Colonic mucosa (tissue), 4 donors: ENCODE measurements at places on chromosomes 5 and 9. TPM values are rescaled to one million over a fixed set of nuclear protein-coding genes. Genes with fewer than 3 reads are reported as not detected.

DNA sequence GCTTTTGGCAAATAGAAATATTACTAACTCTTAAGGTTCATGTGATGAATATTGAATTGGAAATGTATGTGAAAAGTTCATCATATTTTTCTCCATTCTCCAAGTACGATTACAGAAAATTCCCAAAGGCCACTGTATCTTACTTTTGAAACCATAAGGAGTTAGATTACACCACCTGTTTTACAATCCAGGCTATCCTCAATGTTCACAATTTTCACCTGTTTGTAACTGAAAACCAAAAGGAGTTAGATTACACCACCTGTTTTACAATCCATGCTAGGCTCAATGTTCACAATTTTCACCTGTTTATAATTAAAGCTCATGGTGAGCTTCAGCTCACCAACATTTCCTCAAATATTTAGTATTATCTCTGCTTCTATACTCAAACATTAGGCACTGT lies 188.0 kb downstream of the HCN1 start:
- no peak overlapping the region for H3K27ac ChIP-seq
- DNase-seq, result no peak
- no peaks in the 10 kb centered on the region for H3K36me3 ChIP-seq
- no peaks in the 10 kb centered on the region for H3K27me3 ChIP-seq

GRCh38 chr5:71740015-71740753 lies 21.1 kb downstream of the CARTPT start:
- H3K4me1 ChIP-seq, result peaks cover 3% of the 10 kb centered on the region
- no peaks in the 10 kb centered on the region for H3K27me3 ChIP-seq
- H3K27ac ChIP-seq, result no peak overlapping the region
- H3K36me3 ChIP-seq, result no peaks in the 10 kb centered on the region
- no peak for DNase-seq

- H3K36me3 ChIP-seq, result no peaks in the 10 kb centered on the region
- H3K27ac ChIP-seq, result peak overlapping the region; percentile 97
These were observed 571 bp downstream of the PPIC start for GRCh38 chr5:123035918-123036390.

DNA sequence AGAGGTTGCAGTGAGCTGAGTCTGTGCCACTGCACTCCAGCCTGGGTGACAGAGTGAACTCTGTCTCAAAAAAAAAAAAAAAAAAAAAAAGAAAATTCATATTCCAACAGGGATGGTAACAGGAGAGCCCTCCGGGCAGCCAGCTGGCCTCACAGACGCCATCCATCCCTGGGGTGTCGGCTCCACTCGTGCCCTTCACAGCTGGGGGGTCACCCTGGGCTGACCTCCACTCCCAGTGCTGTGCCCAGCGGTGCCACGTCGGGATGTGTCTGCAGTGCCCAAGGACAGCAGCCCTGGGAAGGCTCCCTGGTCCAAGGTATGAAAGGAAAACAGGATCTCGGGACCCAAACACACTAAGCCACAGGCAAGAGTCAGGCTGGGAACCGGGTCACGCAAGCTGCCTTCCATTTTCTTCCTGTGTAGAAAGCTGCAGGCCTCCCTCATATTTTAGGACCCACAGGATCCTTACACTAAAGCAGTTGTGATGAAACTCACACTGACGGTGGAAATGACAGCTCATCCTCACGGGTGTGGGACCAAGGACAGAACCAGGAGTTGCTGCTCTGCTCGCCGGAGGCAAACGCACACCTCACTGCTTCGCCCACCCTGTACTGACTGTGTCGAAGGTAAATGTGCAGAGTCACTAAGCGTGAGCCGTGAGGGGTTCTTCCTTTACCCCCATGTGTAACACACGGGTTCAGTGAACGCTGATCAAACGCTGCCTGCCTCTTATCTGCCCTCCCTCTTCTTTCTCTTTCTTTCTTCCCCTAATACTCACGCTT lies 5.3 kb downstream of the SLC12A7 start:
- no peak for DNase-seq
- H3K36me3 ChIP-seq, result no peaks in the 10 kb centered on the region
- peak overlapping the region; percentile 89 for H3K27ac ChIP-seq
- peaks cover 43% of the 10 kb centered on the region for H3K4me1 ChIP-seq
- H3K4me3 ChIP-seq, result no peak overlapping the region
- no peaks in the 10 kb centered on the region for H3K27me3 ChIP-seq

DNA sequence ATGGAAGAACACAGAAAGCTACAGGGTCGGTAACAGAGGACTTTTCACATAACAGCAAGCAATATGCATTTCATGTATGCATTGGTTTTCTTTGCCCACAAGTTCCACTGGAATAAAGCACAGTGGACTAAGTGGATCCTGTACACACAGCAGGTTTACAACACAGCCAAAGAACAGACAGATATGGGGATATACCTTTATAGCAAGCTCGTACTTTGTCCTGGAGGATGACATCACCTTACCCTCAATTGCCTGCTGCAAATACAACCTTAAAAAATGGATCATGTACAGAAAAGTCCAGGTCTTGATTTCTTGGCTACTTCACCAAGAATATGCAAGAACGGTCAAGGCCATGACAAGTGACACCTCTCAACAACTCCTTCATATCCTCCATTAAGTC lies 1445.5 kb downstream of the MAT2B start:
- no peak overlapping the region for H3K4me3 ChIP-seq
- H3K27ac ChIP-seq, result no peak overlapping the region
- H3K27me3 ChIP-seq, result no peaks in the 10 kb centered on the region
- H3K36me3 ChIP-seq, result no peaks in the 10 kb centered on the region
- H3K4me1 ChIP-seq, result no peaks in the 10 kb centered on the region

- H3K36me3 ChIP-seq, result no peaks in the 10 kb centered on the region
- H3K4me1 ChIP-seq, result no peaks in the 10 kb centered on the region
- H3K27me3 ChIP-seq, result no peaks in the 10 kb centered on the region
- H3K4me3 ChIP-seq, result no peak overlapping the region
- no peak overlapping the region for H3K27ac ChIP-seq
These were observed 275.5 kb upstream of the TAS2R1 start for GRCh38 chr5:9905661-9906060.

GRCh38 chr5:148776780-148777179 lies 49.6 kb upstream of the ADRB2 start:
- no peaks in the 10 kb centered on the region for H3K27me3 ChIP-seq
- H3K36me3 ChIP-seq, result no peaks in the 10 kb centered on the region
- no peak for DNase-seq
- no peaks in the 10 kb centered on the region for H3K4me1 ChIP-seq
- no peak overlapping the region for H3K4me3 ChIP-seq

DNA sequence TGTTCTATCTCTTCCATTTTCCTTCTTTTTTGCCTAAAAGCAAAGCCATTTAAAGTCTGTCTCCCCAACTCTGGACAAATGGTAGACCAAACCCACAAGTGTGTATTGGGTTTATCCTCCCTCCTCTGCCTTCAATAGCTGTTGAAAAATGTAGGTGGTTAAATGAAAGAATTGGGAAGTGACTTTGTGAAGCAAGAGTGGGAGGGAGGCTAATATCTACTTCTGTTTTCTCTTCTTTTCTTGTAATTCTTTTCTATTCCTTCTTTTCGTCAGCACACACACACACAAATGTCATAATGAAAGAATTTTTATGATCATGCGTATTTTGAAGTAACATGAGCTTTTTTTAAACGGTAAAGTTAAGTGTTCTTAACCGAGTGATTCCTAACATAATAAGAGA lies 3.8 kb downstream of the CCDC152 start:
- DNase-seq, result no peak
- H3K36me3 ChIP-seq, result no peaks in the 10 kb centered on the region
- peaks cover 5% of the 10 kb centered on the region for H3K27me3 ChIP-seq
- H3K27ac ChIP-seq, result no peak overlapping the region
- H3K4me3 ChIP-seq, result no peak overlapping the region
- H3K4me1 ChIP-seq, result no peaks in the 10 kb centered on the region

GRCh38 chr5:96648023-96648422 lies 14.2 kb upstream of the CAST start:
- no peak overlapping the region for H3K27ac ChIP-seq
- H3K36me3 ChIP-seq, result no peaks in the 10 kb centered on the region
- no peaks in the 10 kb centered on the region for H3K27me3 ChIP-seq
- peaks cover 4% of the 10 kb centered on the region for H3K4me1 ChIP-seq

DNA sequence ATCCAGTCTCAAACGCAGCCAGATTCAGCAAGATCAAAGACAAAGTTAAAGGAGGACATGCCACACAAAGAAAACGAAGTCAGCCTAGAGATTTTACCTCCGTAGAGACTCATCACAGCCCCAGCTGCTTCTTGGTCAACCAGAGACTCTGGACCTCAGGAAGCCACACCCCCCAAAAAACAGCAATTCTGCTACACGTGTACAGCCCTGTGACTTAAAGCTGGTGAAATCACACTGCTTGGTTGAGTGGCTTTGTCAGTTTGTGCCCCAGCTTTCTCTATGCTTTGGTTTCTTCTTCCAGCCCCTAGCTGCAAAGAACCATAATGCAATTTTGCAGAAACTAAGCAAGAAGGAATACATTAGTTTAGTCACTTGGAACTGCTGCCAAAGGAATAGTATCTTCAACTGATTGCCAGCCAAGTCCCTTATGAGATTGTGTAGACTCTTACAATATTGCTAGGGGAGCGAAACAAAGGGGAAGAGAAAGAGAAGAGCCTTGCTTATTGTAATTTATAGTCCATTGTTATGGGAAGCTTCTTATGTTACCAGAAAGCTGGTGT lies 158.8 kb upstream of the ZNF462 start:
- no peaks in the 10 kb centered on the region for H3K36me3 ChIP-seq
- no peak for DNase-seq
- H3K4me1 ChIP-seq, result no peaks in the 10 kb centered on the region
- H3K4me3 ChIP-seq, result no peak overlapping the region
- no peak overlapping the region for H3K27ac ChIP-seq
- H3K27me3 ChIP-seq, result no peaks in the 10 kb centered on the region

DNA sequence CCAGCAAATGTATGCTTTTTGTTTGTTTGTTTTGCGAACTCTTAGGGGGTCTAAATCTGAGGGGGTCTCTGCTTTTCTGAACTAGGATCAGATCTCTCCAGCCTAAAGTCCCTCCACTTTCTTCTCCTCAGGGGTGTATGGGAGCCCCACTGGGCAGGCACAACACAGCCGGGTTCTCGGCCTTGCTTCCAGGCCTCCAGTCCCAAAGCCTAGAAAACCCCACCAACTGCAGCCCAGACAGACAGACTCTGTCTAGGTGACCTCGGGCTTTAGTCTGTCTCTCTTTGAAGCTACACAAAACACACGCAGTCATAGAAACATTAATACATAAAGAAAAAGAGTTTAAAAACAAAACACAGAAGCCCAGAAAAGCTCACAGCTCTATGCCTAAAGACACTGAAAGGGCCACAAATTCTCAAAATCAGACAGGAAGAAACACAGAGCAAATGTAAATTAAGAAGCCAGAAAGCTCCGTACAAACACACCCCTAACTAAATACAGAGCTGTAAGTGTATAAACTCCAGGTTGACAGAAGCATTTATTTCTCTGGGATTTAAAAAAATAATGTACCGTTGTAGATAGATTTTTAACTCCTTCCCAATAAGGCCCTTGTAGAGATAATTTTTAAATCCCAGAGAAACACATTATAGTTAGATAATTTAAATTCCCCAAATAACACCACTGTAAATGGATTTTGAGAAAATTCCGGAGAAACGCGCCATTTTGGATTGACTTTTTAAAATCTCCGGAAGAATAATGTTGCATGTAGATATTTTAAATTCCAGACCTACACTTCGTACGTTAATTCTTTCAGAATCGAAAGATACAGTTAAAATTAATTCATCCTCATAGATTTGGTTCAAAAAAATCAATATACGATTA lies 2.0 kb downstream of the PITX1 start:
- no peak overlapping the region for H3K27ac ChIP-seq
- H3K4me3 ChIP-seq, result peak overlapping the region; percentile 49
- peaks cover 86% of the 10 kb centered on the region for H3K27me3 ChIP-seq
- peaks cover 16% of the 10 kb centered on the region for H3K4me1 ChIP-seq

DNA sequence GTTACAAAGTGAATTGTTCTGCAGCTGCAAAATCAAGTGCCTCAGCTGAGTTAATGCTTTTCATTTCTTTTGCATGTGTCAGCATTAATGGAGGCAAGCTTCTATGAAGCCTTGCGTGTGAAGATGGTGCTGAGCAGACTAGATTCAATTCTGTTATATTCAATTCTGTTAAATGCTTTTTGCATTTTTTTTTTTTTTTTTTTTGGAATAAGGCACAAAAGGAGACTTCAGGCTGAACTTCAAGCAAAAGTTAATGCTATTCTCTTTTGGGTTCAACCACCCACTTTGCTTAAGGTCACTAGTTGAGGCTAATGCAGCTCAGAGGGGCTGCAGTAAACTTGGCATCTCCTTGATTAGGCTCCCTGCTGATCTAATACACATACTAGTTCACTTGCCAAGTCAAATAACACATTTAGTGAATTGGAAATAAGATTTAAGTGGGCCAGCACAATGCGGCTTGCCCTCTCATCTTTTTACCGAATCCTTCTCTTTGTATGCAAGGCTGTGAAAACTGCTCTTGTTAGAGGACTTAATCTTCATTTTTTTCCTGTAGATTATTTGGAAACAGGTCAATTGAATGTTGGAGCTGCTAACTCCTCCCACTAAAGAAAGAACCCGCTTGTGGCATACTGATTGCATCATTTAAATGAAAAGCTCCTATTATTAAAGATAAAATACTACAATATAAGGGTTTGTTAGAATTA lies 1020.2 kb downstream of the NR2F1-AS1 start:
- H3K4me3 ChIP-seq, result no peak overlapping the region
- no peak for DNase-seq
- no peak overlapping the region for H3K27ac ChIP-seq
- no peaks in the 10 kb centered on the region for H3K27me3 ChIP-seq

DNA sequence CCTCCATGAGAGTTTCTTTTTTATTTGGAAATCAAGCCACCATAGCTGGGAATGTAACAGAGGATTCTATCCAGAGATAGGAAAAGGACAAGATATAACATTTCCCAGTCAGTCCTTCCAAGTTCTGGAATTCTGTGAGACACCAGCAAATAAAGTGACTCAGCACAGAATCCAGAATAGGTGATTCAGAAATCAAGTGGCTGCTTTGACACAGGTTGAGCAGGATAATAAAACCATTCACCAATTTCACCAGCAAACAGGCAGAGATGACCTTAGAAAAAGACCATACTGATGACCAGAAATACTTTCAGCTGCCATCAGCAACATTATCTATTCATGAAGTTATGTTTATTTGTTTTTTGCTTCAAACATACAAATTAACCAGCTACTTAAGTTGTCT lies 491.5 kb upstream of the TUSC1 start:
- no peaks in the 10 kb centered on the region for H3K4me1 ChIP-seq
- DNase-seq, result no peak
- no peaks in the 10 kb centered on the region for H3K27me3 ChIP-seq

Gene LRRC19
- total RNA-seq, result 48.9 TPM

Gene IL13
- not detected for total RNA-seq

Gene POU5F2
- 0.37 TPM for total RNA-seq

Gene CCNJL
- 21.6 TPM for total RNA-seq

Gene KCNV2
- not detected for total RNA-seq

Gene NR4A3
- total RNA-seq, result 3.9 TPM

Gene PCDHGC5
- 0.64 TPM for total RNA-seq
